ENCODE measurements at places on chromosomes 4 and X. TPM values are rescaled to one million over a fixed set of nuclear protein-coding genes. Genes with fewer than 3 reads are reported as not detected.

DNA sequence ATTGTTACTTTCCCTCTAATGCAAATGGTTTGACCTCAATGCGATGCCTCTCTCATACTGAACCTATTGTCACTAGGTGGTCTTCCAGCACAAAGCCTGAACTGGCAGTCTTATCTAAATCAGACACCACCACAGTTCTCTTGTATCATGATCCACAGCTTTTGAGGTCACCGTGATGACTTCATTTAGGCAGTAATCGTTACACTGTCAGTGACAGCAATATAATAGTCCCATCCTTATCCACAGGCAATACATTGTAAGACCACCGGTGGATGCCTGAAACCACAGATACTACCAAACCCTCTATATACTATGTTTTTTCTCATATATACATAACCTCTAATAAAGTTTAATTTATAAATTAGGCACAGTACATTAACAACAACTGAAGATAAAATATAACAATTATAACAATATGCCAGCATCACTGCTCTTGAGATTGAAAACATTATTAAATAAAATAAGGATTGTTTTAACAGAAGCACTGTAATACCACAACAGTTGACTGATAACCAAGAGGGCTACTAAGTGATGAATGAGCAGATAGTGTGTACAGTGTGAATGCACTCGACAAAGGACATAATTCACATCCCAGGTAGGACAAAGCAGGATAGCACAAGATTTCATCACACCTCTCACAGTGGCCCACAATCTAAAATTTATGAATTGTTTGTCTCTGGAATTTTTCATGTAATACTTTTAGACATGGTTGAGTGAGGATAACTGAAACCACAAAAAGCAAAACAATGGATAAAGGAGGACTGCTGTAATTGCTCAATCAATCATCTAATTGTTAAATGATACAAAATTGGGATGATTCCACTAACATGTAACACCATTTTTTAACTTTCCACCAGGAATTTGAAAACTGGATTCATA lies 419.4 kb downstream of the CENPC start:
- DNase-seq, result no peak

- DNase-seq, result no peak
Measured at GRCh38 chrX:34343001-34343400, 210.9 kb upstream of the FAM47A start.

- DNase-seq, result no peak
Measured at GRCh38 chrX:107666931-107667330, 38.6 kb downstream of the PRPS1 start.

DNA sequence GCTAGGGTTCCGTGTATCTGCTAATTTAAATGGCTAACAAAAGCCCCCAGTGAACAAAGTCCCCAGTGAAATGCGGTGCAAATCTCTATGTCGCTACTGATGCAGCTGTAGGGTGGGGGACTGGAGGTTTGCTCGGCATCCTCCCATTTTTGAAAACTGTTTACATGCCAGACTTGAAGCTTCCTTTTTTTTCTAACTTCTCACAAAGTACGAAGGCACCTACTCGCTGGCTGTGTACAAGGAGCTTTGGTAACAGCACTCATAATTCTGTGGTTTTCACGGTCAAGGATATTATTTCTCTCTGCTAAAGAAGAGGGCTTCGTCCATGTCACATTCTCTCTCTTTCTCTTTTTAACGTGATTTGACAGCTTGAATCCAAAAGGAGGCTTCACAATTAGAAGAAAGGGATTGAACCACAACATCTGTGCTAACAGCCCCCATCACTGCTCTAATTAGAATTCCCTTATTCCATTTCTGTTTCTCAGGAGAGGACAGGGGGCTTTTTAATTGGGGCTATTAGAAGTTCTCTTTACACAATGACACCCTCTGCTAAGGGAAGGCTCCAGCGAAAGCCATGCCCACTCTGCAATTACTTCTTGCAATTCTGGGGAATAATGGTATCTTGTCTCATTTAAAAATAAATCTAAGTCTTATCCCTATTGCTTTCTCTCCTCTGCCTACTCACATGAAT lies 46.7 kb downstream of the TMEM156 start:
- DNase-seq, result no peak

GRCh38 chr4:121873604-121874003 lies 3.3 kb upstream of the BBS7 start:
- no peak for DNase-seq

DNA sequence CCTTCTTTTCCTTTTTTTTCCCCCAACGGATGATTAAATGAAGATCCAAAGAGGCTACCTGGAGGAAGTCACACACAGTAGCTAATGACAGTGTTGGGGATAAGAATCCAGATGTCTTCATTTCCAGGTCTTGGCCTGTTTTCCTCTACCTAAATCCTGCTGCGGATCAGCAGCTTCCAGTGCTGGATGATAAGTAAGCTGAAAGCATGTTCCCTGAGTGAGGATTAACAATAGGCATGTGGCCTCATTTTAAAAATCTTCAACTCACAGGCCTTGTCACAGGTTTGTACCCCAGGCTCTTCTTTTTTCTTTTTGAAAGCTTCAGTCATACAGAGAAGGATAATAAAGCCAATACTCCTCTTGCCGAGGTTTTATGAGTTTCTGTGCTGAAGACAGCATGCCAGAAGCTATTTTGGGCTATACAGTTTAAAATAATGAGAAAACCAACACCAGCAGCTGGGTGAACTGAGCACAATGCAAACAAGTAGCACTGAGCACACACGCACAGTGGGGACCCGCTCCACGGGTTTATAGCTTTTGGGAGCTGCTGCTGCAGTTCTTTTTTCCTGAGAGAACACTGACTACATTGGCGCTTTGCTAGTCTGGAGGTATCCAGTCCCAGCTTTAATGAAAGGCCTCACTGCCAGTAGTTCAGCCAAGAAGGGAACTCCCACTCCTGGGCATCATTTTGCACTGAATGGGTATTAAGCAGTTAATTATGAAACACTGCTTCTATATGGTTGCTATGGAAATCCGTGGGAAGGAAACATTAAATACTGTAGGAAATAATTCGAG lies 184.2 kb upstream of the CTSO start:
- DNase-seq, result no peak

DNA sequence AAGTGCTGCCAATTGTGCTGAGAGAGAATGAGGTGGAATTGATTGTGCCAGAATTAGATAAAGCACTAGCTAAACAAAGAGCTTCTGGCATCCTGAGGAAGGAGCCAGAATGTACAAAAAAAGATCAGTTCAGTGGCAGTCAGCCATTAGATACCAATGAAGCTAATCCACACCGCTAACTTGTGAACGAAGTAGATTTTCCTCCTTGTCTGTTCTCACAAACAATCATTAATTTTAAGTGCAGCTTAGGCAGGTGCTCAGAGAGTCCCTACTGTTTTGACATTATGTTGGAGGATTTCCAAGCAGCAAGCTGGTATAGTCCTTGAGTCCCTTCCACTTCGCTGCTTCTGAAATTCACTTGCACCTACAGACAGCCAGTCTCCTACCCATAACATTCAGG lies 617.4 kb downstream of the CENPC start:
- no peak for DNase-seq

GRCh38 chr4:8917321-8917811 lies 45.7 kb upstream of the HMX1 start:
- DNase-seq, result no peak

GRCh38 chr4:10732235-10732913 lies 47.8 kb upstream of the CLNK start:
- no peak for DNase-seq

DNA sequence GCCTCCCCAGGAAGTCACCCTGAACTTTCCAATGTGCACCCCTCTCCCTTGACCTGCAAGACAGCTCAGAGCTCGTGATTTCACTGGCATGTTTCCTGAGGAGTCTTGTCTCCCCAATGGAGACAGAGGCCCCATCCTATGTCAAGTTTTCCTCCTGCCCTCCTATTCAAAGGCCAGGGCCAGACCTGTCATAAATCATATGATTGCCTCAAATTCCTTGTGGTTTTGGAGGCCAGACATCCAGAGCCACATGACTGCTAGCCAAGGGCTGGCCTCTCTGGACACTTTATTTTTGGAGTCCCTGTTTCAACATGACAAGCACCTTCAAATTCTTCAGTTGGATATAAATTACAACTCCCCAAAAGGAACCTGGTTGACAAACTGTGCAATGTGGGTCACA lies 76.0 kb upstream of the TFDP3 start:
- no peak for DNase-seq

The PLP1 gene
- total RNA-seq, result 1.0 TPM
